ENCODE measurements at places on chromosomes 7 and 10.
A peak's percentile ranks its signal among the peaks of the same experiment; 100 is the strongest.

DNA sequence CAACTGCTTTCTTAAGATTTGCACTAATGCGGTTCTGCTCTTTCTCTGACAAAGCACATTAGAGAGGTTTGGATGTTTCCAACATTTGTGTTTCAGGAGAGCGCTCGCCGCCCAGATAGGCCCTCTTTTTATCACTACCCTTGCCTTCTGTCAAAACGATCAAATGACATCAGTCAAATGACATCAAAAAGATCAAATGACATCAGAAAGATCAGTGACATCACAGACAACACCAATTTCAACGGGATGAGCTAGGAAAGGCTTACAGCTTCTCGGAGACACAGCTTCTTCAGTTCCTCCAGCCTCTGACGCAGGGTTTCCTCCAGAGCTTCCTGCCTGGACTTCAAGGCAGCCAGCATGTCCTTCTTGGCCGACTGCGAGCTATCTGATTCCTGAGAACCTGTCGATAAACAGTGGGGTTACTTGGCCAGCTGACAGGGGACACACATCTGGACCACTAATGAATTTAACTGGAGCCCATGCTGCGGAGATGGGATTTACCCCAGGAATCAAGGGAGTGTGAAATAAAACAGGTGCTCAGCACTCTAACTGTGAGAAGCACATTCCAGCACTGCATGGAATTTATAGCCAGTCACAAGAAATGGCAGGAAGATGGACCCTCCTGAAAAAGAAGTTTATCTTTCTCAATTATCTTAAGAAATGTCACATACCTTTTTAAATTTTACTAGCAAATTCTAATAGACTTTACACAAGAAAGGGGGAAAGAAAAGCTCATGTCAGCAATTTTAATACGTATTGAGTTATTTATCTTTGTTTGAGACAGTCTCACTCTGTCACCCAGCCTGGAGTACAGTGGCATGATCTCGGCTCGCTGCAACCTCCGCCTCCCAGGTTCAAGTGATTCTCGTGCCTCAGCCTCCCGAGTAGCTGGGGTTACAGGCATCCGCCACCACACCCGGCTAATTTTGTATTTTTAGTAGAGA, 88.2 kb downstream of the PRPF18 start:
- no peak for DNase-seq

GRCh38 chr10:100347568-100348195, 649 bp downstream of the SCD start:
- DNase-seq: no peak

GRCh38 chr10:96829029-96829773, 2.9 kb upstream of the LCOR start:
- no peak for DNase-seq

GRCh38 chr7:138919911-138920310, 61.3 kb downstream of the KIAA1549 start:
- DNase-seq: no peak

GRCh38 chr7:116367171-116367813, 132.2 kb upstream of the CAV2 start:
- DNase-seq: no peak

GRCh38 chr10:33273295-33274002, 61.0 kb downstream of the NRP1 start:
- no peak for DNase-seq

GRCh38 chr10:72087969-72088888, at the start of gene SPOCK2:
Gene SPOCK2 (minus strand): TSS chr10:72088551. CDS start chr10:72088328, 223 bp downstream.
- DNase-seq: no peak

- no peak for DNase-seq
Observed at GRCh38 chr10:26640391-26640790, 57.1 kb upstream of the PDSS1 start.

- DNase-seq: no peak
Observed at GRCh38 chr7:31104361-31105255, 52.5 kb downstream of the ADCYAP1R1 start.

GRCh38 chr10:113047963-113048781, 98.1 kb downstream of the TCF7L2 start:
- DNase-seq: peak; percentile 63

- DNase-seq: peak; percentile 54
Observed at GRCh38 chr7:142323706-142324105, 65.8 kb upstream of the PRSS58 start.

GRCh38 chr7:129832282-129832681, 120.5 kb downstream of the UBE2H start:
- DNase-seq: no peak

DNA sequence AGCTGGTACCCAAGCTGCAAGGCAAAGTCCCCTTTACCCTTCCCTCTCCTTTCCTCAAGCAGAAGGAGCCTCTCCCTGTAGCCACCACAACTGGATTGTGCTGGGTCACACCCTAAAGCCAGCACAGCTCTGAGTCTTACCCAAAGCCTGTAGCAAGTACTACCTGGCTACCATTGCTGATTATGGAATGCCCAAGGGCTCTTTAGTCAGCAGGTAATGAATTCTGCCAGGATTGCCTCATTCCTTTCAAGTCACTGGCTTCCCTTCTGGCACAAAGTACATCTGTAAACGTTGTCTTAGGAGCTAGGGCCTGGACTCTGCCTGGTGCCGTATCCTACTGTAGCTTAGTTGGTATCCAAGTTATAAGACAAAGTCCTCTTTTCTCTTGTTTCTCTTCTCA, 52.0 kb downstream of the FAS start:
- no peak for DNase-seq

GRCh38 chr10:10807106-10807505, 210.6 kb upstream of the CELF2 start:
- no peak for DNase-seq

GRCh38 chr7:129771201-129771927, 159.8 kb downstream of the NRF1 start:
- DNase-seq: no peak

GRCh38 chr10:128846927-128847326, 620.1 kb upstream of the MGMT start:
- DNase-seq: no peak

- no peak for DNase-seq
Observed at GRCh38 chr10:21144047-21144446, 246.9 kb upstream of the NEBL start.

DNA sequence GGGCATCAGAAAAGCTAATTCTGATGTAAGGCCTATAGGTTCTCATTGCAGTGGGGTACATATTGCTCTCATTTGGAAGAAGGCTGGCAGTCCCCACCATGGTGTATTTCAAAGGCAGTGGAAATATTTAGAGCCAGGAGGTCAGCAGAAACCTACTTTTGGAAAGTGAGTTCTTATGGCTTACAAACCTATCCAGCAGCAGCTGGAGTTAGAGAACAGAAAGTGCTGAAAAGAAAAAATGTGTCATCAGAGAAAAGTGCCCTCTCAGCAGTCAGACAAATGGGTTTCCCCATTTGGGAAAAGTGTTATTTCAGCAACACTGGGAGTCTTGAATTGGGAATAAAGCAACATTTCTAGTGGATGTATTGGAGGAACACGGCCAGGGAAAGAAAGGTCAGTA, 105.7 kb upstream of the IGFBP3 start:
- DNase-seq: no peak

DNA sequence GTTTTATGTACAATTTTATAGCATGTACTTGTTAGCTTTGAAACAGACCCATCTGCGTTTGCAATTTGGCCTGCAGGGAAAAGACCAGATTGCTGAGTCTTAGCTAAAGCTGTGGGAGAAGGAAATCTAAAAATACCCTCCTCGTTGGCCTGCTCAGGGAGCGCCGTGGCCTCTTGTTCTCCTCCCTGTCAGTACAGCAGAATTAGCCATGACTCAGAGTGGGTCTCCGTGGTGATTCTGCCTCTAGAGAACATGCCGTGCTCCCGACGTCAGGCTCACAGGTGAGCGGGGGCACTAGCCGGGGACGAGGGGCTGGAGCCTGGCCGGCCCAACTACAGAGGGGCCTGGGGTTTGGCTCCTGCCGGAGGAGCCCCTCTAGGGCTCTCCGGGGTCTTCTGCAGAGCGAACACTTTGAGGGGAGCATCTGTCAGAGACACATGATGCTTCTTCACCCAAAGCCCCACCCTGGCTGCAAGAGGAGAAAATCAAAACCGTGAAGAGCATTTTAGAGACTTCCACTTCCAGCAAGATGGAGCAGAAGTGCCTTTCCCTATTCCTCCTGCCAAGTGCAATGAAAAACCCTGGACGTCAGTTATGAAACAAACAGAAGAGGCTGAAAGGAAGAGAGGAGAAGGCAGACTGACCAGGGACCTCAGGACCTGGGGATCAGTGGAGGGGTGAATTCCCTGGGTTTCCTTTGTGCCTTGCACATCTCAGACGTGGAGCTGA, 98.9 kb downstream of the LHPP start:
- DNase-seq: no peak

- DNase-seq: peak; percentile 50
Observed at GRCh38 chr7:82319674-82320118, 123.9 kb downstream of the CACNA2D1 start.

DNA sequence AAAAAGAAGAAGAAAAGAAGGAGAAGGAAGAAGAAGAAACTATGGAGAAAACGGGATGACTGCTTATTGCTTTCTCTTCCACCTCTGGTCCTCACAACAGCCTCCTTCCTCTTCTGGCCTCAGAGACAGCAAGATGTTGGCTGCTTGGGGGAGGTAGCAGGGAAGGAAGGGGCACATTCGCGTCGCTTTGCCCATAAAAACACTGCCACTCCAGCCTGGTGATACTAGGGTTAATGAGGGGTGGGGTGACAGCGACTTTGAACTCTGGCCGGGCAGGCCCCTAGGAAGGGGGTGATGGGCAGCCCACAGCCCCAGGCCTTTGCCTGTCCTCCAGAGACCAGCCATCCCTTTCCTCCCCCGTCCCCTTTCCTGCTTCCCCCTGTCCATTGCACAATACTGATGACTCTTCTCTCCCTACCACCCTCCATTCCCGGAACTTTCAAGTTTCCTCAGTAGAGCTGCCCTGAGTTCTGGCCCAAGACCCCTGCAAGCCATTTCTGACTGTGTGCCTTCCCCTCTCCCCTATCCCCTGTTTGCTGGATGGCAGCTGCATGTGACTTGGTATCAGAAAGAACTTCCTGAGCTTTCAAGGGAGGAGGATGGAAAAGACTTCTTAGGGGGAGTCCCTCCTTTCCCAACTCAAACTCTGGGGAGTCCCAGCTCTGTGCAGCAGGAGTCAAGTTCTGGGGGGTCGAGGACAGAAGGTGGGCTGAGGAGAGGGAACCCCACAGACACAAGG, 2.2 kb upstream of the CUEDC2 start:
- no peak for DNase-seq

GRCh38 chr10:44994752-44995530, 5.8 kb upstream of the ZNF22 start:
- no peak for DNase-seq

Measured in left kidney (tissue), 8 donors.